CD4-positive, alpha-beta T cell treated with Interleukin-6 for 4 hours (primary cell): ENCODE measurements at places on chromosomes 7 and 10.

DNA sequence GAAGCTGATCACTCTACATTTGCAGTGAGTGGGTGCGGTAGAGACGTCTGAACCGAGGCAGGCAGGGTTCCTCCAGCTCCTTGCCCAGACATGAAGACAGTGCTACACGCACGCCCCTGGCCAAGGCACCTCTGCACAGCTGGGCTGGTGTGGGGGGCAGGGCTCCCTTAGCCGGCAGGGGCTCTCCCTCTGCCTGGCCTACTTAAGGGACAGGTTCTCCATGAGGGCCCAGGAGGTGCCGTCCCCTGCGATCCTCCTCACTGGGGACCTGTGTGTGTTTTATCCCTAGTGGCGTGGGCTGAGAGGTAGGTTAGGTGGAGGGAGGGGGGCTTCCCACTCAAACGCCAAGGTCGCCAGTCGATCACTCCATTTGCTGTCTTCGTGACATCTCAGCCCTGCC lies 35.3 kb downstream of the IL15RA start:
- DNase-seq, result no peak

GRCh38 chr7:118104812-118105441 lies 79.0 kb upstream of the LSM8 start:
- no peak for DNase-seq

GRCh38 chr10:63798599-63799498 lies 277.6 kb downstream of the REEP3 start:
- no peak for DNase-seq

DNA sequence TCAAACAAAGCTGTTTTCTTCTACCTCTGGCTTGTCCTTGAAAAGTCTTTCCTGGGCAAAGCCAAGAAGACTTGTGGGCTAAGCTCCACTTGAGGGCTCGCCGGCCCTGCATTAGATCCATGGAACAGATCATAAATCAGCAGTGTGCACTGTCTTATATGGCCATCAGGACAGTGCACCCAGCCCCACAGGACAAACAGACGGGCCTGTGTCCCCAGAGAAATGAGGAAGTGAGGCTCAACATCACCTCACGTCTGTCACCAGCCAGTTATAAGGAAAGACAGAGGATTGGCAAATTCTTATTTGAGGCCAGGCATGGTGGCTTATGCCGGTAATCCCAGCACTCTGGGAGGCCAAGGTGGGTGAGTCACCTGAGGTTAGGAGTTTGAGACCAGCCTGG lies 12.3 kb upstream of the IFT22 start:
- DNase-seq, result no peak

DNA sequence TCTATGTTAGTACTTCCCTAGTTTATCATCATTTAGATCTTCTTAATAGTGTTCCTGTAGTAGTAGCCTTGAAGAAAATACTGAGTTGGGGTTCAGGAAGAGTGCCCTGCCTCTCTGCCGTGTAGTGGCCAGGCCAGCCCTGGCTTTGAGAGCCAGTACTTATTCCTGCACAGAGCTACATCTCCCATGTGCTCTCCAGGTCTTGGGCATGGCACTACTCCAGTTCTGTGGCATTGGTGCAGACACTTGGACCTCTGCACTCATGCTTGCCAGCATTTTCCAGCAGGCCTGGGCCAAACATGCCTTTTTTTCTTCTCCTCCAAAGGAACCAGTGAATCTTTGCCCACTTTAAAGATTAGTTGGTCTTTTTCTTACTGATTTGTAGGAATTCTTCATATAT lies 5.3 kb downstream of the GNG11 start:
- DNase-seq, result no peak

DNA sequence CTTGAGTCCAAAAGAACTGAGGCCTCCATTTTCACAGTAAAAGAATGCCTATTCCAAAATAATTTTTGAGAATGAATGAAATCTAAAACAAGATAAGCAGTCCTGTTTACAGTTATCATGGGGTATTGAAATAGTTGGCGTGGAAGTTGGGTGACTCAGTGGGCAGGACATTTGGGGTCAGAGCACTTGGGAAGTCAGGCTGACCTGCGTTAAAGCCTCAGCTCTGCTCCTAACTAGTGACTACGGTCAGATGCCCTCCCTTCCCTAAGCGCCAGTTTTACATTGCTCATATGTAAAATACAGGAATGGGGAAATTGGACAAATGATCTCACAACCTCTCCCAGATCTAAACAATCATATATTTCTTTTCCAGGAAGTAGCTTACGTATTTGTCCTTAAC lies 2.3 kb upstream of the PAPSS2 start:
- no peak for DNase-seq

DNA sequence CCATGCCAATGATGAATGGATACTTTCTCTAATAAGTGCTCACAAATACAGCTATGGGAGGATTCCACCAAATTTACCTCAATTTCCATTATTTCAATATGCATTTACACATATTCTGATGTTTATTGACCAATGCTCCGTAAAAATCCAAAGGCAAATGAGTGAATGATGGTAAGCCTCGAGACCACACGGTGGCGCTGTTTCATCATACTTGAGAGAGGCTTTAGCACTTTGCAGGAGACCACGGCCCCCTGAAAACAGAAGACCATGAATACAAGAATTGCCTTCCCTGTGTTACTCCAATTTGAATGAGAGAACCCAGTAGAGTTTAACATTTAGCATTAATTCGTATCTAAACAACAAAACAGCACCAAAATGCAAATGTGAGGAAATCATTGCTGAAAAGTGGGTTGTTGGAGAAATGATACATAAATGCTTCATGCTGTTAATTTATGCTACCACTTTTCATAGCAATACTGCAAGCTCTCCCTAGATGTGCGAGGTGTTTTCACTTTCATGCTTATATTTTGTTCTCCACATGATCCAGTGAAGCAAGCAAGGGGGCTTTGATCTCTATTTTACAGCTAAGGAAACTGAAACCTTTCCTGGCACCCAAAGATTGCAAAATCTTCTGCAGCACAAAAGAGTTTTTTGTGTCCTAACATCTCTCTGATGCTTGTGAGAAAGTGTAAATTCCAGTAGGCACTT lies 35.4 kb downstream of the TRIL start:
- DNase-seq, result peak; percentile 74

DNA sequence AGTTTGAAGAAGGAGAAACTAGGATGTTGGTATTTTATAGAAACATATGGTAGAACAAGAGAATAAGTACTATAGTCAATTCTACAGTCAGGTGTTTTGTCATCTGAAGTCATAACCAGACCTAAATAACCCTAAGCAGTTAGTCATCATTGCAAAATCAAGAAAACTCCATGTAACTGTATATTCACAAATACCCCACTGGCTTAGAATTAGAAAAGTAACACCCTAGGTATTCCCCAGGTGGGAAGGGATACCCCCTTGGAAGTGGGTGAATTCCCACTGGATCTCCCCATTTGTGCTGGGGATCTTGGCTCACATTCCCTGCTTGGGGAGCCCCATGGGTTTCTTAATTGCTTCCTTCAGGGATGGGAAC lies 45.9 kb upstream of the ITGB8 start:
- DNase-seq, result no peak

DNA sequence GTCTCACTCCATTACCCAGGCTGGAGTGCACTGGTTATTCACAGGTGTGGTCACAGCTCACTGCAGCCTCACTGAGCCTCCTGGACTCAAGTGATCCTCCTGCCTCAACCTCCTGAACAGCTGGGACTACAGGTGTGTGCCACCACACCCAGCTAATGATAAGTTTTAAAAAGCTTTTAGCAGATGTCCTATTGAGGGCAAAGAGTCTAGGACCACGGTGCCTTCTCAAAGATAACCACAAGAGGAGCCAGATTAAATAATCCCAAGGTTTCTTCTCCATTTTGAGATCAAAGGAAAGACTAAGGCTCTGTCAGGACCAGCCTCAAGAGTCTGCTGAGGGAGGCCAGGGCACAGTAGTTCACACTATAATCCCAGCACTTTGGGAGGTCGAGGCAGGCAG lies 4.7 kb downstream of the ATP5MF start:
- DNase-seq, result no peak

DNA sequence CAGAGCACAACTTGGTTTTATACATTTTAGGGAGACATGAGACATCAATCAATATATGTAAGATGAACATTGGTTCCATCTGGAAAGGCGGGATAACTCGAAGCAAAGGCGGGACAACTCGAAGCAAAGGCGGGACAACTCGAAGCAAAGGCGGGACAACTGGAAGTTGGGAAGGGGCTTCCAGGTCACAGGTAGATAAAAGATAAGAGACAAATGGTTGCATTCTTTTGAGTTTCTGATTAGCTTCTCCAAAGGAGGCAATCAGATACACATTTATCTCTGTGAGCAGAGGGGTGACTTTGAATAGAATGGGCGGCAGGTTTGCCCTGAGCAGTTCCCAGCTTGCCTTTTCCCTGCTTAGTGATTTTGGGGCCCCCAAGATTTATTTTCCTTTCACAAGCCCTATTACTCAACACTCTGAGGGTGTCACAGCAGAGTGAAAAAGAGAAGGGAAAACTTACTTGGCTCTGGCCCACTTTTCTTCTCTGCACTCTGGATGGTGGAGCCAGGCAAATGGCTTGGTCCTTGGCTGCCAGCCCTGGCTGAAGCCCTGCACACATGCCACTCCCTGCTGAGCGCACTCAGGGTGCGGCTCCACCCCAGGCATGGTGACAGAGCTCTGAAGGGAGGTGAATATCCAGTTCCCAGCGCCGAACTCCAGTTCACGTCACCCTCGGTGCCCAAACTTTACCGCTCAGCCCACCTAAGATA lies 46.7 kb downstream of the PARD3 start:
- no peak for DNase-seq

- DNase-seq, result no peak
Observed at GRCh38 chr7:45177801-45178200, 20.2 kb downstream of the RAMP3 start.

DNA sequence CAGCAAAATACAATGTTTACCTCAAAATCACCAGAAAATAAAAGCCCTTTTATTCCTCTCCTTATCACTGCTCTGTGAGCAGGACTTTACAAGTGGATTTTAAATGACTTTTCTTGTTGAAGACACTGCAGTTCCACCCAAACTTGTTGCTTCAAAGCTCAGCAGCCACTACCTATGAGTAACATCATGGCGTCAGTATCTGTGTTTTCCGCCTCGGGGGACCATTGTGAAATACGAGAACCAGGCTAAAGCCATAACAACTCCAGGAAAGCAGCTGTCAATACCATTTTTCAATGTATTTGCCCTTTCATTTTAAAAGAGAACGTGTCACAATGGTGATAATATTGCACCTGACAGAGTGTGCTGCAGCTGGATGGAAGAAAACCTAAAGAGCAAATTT lies 284.0 kb upstream of the RNF32 start:
- DNase-seq, result no peak

DNA sequence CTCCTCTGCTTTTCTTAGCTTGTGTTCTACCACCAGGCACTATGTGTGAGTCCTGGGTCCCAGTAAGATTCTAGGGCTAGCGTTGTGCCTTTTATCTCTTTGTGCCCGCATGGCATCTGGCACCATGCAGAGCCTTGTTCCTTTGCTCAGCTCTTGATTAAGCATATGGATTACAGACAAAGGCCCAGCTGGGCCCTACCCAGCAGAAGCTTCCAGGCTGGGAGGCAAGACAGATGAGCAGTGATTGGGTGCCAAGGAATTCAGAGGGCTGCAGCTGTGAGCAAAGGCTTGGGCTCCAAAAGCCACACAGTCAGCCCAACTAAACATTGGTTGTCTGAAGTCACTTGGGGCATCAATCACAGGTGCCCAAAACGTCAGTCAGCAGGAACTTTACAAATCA lies 2.0 kb downstream of the ACSM6 start:
- DNase-seq, result no peak

DNA sequence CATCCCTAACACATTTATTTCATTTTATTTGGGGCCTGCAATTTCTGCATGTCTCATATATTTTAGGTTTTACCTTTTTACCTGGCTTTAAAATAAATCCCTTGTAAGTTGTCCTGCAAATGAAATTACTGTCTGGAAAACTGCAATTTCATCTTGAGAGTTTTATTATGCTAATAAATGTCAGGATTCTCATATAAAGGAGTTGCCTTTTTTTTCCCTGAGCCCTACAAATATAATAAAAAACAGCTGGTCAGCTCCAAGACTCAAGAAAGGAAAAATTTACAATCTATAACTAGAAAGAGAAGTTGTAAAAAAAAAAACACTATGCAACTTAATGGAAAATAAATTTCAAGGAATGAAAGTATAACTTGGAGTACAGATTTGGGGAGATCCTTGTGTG lies 108.7 kb downstream of the SH2D4B start:
- no peak for DNase-seq
